ENCODE measurements at places on chromosomes 1 and 21.

GRCh38 chr1:156140879-156141707 lies 12.3 kb upstream of the SEMA4A start:
- DNase-seq: peak; percentile 44

DNA sequence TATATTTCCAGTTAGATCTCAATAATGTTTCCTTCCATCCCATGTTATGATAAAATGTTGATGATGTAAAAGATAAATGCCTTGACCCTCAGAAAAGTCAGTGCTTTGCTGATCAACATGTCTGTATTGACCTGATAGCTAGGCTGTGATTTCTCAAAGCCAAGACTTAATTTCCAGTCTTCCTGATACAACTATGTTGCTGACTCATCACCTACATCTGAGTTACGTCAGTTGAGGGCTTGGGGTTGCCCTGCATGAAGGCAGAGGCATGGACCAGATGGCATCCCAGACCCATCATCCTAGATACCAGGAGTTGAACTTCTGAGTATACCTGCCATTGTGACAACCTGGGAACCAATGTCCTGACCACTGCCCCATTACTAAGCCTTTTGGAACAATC lies 4.8 kb downstream of the LCE1D start:
- no peak for DNase-seq

- DNase-seq: no peak
Observed at GRCh38 chr1:63914241-63914640, 140.4 kb downstream of the ROR1 start.

DNA sequence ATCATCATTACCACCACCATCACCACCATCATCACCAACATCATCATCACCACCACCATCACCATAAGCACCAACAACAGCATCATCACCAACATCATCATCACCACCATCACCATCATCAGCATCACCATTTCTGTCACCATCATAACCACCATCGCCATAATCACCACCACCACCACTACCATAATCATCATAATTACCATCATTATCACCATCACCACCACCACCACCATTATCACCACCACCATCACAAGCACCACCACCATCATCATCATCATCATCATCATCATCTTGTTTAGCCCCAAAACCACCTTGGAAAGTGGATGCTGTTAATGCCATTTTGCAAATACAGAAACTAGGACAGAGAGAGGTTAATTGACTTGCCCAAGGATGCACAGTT lies 22.5 kb downstream of the CAMK2N1 start:
- no peak for DNase-seq

DNA sequence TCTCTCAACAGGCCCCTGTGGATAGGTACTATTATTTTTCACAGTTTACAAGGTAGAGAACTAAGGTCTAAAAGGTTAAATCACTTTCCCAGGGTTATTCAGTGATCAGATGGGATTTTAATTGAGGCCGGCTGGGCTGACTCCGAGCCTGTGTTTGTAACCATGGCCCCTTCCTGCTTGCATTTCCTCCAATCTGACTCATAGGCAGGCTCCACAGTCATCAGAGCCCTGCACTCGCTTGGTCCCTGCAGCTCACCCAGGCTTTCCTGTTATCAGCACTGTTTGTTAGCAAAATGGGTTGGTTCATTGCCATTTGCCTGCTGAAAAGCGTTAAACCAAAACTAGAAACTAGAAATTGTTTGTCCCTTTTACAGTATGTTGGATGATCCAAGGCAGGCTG lies 41.4 kb upstream of the LMX1A start:
- no peak for DNase-seq

DNA sequence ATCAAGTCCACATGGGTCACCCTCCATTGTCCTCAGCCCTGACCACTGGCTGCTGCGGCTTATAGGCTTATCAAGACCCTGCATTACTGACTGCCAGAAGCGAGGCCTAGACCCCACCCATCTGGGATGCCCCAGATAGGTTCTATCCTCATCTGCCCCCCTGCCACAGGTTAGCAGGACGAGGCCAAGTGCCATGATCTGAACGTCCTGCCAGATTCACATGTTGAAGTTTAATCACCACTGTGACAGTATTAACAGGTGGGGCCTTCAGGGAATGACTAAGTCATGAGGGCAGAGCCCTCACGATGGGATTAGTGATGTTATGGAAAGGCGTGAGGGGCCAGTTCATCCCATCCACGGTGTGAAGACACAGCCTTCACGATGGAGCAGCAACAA lies 6.2 kb upstream of the CPLANE2 start:
- DNase-seq: no peak

- DNase-seq: no peak
Observed at GRCh38 chr1:116962987-116963639, 38.4 kb upstream of the CD101 start.

DNA sequence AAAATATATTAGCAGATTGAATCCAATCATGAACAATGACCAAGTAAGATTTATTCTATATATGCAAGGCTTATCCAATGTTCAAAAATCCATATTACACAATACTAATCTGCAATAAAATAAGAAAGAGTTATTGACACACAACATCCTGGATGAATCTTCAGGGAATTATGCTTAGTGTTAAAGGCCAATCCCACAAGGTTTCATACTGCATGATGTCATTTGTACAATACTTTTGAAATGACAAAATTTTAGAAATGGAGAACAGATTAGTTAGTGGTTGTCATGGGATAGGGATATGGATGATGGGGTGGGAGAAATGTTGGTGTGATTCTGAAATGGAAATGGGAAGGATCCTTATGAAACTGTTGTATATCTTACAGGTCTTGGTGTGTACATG lies 425.7 kb downstream of the SIPA1L2 start:
- DNase-seq: no peak

DNA sequence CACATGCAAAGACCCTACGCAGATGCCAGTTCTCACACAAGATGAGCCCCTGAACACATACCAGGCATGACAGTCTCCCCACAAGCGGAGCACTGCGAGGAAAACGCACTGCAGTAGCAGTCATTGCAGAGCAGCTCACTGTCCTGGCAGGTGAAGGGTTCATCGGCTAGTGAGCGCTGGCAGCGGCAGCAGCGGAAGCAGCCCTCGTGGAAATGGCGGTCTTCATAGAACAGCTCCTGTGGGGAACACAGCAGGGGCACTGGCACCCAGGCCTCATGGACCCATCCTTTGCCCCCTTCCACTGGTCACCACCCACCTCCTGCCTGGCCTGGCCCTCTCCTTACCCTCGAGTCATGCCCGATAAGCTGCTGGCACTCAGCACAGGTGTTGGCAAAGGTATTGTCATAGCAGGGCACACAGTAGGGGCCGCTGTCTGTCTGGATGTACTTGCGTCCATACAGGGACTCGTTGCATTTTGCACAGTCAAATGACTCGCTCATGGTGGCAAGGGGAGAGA lies 6.3 kb downstream of the FHL3 start:
- no peak for DNase-seq

DNA sequence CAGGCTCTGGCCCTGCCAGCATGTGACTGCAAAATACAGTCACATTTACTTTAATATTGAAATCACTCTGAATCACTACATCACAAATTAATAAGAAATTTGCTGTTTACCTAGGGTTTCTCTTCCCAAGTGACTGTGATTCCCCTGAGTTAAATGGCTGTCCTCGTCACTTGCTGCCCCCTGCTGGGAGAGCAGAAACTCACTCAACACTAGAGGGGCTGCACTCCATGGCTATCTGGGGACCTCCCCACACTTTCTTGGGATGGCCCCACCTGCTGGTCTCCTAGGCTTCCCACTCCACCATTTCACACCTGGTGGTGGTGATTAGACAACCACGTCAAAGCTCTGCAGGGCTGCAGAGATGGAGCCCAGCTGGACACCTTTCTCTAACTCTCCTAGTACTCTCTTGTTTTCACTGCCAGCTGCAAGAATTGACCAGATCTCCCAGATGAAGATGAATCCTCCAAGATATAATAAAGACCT lies 63.4 kb downstream of the CD2 start:
- DNase-seq: peak; percentile 82

- no peak for DNase-seq
Observed at GRCh38 chr1:107767156-107767582, 197.8 kb downstream of the VAV3 start.

DNA sequence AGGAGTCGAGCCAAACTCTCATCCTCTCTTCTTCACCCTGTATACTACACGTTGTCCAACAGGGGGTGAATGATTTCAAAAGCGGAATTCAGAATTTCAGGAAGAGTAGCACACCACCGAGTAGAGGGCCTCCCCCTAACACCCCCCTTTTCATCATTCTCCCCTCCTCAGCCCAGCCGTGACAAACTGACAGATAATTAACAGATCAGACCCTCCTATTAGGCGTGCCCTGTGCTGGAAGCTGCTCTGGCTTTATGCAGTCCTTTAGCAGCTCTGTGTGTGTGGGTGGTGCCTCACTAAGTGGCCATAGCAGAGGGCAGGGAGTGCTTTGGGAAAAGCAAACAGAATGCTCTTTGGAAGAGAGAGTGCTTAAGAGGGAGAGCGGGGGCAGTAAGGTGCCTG lies 44.3 kb downstream of the PEX14 start:
- no peak for DNase-seq

DNA sequence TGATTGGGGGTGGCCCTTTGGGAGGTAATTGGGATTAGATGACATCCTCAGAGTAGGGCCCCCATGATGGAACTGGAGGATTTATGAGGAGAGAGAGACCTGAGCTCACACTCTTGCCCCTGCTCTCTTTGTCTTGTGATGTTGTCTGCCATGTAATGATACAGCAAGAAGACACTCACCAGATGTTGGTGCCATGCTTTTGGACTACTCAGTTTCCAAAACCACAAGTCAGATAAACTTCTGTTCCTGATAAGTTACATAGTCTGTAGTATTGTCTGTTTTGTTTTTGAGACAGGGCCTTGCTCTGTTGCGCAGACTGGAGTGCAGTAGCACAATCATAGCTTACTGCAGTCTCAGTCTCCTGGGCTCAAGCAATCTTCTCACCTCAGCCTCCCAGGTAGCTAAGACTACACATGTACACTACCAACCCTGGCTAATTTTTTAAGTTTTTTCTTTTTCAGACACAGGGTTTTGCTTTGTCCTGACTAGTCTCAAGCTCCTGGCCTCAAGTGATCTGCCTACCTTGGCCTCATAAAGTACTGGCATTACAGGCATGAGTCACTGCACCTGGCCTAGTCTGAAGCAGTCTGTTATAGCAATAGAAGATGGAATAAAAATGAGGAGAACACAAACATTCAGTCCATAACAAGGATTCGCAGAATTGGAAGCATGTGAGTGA lies 115.0 kb upstream of the GALNT2 start:
- no peak for DNase-seq

DNA sequence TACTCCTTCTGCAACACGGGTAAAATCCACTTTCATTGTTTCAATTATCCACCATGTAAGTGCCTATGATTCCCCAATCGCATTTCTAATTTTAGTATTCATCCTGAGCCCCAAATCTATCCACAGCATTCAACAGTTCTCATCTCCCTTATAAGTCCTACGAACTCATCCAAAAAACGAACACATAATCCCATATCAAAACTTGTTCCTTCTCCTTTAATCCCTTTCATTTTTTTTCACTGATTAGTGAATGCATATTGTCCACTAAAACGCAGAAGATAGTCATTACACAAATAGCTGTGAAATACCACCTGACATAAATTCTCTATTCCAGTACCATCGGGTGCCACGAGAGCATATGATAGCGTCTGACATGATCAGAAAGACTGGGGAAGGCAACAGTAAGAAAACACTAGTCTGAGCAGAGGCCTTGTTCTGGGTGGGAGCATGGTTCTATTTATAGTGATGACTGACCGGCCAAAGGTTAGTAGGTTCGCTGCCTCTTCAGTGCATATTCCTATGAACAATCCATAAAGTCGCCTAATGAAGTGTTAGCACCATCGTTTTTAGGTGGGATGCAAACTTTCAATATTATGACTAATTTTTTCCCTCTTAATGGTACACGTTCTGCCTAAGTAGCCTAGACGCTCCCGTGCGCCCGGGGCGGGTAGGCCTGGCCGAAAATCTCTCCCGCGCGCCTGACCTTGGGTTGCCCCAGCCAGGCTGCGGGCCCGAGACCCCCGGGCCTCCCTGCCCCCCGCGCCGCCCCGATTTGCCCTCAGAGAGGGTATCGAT lies 648 bp downstream of the ATP5PF start:
- peak; percentile 47 for DNase-seq

GRCh38 chr1:64823691-64824476 lies 79.0 kb downstream of the RAVER2 start:
- peak; percentile 54 for DNase-seq

GRCh38 chr1:230563591-230563990 lies 78.7 kb upstream of the COG2 start:
- no peak for DNase-seq

DNA sequence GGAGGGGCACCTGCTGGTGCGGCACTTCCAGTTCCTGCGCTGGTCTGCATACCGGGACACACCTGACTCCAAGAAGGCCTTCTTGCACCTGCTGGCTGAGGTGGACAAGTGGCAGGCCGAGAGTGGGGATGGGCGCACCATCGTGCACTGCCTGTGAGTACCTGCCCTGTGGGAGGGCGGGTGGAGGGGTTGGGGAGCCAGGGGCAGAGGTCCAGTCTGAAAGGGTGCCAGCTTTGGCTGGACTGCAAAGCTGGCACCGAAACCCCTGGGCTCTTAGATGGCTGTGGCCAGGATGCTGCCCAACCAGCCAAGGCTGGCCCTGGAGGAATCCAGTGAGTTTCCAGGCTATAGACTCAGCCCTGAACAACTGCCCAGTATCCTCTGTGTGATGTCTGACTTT lies 87.3 kb downstream of the PTPRU start:
- DNase-seq: no peak

- DNase-seq: no peak
Observed at GRCh38 chr1:65022216-65022615, 55.9 kb upstream of the JAK1 start.

GRCh38 chr1:41677620-41678019 lies 193.1 kb upstream of the EDN2 start:
- DNase-seq: no peak

GRCh38 chr1:97092824-97093223 lies 371.2 kb downstream of the PTBP2 start:
- DNase-seq: no peak

DNA sequence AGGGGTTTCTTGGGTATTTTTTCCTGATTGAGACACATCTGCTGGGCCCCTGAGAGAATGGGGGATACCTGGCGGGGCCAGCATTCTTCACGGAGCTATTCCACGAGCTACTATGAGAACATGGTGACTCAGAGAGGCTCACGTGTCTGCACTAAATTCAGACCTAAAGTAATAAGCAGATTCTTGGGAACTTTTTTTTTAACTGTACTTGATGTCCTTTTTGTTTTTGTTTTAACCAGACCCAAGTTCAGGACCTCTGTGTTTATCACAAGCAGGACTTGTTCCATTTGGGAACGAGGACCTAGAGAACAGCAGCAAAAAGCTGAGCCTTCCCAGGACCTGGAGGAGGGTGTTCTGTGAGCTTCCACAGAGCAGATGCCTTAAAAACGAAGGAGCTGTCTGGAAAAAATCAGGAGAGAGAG lies 44.0 kb downstream of the EVA1C start:
- no peak for DNase-seq

GRCh38 chr1:91582431-91582921 lies 81.8 kb downstream of the CDC7 start:
- DNase-seq: no peak

Measured in activated naive CD4-positive, alpha-beta T cell treated with Interleukin-2 at 50 U/mL for 16 hours (primary cell).